ENCODE measurements at places on chromosomes 5 and 9. TPM values are rescaled to one million over a fixed set of nuclear protein-coding genes. Genes with fewer than 3 reads are reported as not detected.
A peak's percentile ranks its signal among the peaks of the same experiment; 100 is the strongest.

ZNG1E gene
- total RNA-seq = 26.2 TPM

SEMA4D gene
- 0.27 TPM for total RNA-seq

ARHGEF37 gene
- 8.3 TPM for total RNA-seq

NSMF gene
- 69.9 TPM for total RNA-seq

- no peak for DNase-seq
Measured at GRCh38 chr5:171888051-171888481, 102.4 kb downstream of the SMIM23 start.

DNA sequence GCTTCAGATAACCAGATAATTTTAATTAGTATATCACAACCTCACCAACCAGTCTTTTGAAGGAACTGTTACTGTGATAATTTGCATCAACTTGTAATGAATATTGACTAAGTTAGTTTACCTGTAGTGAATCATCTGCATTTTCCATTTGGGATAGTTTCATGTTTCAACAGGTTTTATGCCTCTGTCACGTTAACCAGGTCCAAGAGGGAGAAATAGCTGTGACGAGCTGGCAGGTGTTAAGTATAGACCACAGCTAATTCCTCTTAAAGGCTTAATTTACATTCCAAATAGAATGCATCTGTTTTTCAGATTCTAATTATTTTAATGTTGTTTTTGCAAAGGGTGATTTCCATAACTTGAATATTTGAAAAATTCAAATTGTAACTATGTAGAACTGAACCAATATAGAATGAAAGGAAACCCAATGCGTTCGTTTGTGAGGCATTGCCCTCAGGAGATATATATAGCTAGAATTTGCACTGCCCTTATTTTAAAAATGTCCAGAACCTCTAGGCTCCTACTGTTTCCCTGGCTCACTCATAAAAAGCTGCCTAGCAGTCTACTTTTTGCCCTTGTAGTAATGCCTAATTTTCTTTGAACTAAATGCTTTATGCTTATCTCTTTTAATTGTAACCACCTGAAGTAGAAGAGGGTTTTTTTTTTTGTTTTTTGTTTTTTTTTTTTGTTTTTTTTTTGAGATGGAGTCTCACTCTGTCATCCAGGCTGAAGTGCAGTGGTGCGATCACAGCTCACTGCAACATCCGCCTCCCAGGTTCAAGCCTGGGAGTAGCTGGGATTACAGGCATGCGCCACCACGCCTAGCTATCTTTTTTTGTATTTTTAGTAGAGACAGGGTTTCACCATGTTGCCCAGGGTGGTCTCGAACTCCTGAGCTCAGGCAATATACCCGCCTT lies 270.5 kb downstream of the SMARCA2 start:
- DNase-seq = no peak

DNA sequence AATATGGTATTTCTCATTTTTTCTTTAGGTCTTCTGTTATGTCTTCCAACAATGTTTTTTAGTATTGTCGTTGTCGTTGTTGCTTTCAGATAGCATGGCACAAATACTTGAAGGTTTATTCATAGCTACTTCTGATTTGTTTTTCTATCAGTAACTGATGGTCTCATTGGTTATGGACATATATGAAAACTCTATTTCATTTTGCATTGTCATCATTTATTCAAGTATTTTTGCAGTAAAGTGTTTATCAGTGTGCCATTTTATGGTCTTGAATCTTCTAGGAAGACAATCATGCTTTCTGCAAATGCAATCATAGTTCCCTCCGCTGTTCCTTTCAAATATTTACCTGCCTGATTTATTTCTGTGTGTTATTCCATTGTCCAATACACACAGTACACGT lies 44.0 kb upstream of the PRUNE2 start:
- no peak for DNase-seq

DNA sequence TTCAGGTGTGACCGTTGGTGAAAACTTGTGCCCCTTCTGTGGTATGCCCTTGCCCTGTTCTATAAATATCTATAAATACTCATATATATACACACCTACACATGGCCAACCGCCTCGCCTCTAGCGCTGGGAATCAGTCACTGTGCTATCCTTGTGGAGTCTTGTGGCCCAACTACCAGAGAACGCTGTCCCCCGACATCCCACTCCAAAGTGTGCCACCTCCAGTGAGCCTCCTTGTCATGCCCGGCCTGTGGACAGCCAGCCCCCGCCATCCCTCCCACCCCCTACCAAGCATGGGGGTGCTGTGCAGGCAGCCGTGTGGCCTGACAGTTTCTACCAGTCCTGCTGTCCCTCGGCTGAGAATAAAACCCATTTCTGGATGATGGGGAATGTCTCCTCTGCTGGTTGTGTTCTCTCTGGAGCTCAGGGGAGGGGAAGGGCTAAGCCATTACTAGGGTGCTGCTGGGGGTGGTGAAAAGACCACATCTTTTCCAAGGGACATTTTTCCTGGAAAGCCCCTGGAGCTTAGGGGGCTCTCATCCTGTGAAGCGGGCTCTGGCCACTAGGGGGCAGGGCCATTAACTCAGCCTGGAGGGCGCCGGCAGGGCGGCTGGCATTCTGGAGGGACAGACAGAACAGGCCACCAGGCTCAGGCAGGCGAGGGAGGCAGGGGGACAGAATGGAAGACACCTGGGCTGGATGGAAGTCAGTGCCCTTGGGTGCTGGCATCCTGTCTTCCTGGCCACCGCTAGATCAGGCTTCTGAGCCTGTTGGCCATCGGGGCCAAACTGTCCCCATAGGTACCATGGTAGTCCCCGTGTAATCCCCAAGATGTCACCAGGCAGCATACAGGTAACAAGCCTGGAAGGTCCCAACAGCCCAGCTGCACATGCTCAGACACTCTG lies 20.7 kb downstream of the GOLGA2 start:
- peak; percentile 64 for DNase-seq

- DNase-seq = no peak
Measured at GRCh38 chr5:32779754-32780415, 68.8 kb downstream of the NPR3 start.

DNA sequence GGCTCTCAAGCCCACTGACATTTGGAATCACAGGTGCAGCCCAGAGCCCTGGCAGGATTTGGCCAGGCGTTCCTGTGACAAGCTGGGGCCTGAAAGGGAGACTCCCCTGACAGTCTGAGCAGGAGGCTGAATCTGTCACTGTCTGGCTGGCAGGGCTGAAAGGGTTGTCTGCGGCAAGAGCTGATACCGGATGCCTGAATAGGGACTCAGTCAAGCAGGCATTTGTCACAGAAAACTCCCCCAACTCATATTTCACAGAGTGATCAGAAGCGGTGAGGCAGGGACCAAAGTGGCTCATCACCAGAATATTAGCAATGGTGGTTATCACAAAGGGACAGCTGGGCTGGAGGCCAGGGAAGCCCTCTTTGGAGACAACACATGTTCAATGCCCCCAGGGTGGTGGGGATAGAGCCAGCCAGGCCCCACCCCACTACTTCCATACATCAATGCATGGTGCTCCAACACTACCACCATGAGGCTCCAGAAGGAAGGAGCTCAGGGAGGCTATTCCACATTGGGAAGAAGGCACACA lies 295.5 kb downstream of the DTWD2 start:
- DNase-seq = peak; percentile 11

All from myocyte (in vitro differentiated cells).